ENCODE measurements at places on chromosomes 1 and 21. TPM values are rescaled to one million over a fixed set of nuclear protein-coding genes. Genes with fewer than 3 reads are reported as not detected.

CD247 gene
- total RNA-seq = 8.9 TPM

LRRC3 gene
- 3.6 TPM for total RNA-seq

ZNF683 gene
- total RNA-seq = 1.1 TPM

F11R gene
- total RNA-seq = 167 TPM

SPAG17 gene
- total RNA-seq = 0.12 TPM

PSRC1 gene
- total RNA-seq = 2.9 TPM

OR14K1 gene
- not detected for total RNA-seq

SPATA17 gene
- 0.26 TPM for total RNA-seq

AK4 gene
- total RNA-seq = 4.6 TPM

FBLIM1 gene
- 39.0 TPM for total RNA-seq

- no peak for DNase-seq
These were observed 39.8 kb upstream of the ZBTB18 start for GRCh38 chr1:244011271-244011670.

DNA sequence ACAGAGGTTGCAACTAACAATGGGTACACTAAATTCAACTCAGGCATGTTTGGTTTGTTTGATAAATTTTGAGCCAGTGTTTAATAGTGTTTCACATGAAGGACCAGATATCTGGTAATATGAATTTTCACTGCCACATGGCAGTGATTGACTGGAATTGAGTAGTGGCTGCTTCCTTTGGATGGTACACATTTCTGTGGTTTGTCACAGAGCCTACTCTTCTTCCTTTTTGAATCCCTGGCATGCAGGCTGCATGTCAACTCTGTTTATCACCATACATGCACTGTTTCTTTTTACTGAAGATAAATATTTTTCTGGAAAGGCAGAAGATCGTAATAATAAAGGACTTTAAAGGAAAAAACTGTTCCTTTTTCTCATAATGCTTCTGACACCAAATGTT is 35.5 kb downstream of the SDCCAG8 start:
- no peak for DNase-seq

- DNase-seq = peak; percentile 91
These were observed 9.1 kb upstream of the ATAD3B start for GRCh38 chr1:1462318-1462966.

DNA sequence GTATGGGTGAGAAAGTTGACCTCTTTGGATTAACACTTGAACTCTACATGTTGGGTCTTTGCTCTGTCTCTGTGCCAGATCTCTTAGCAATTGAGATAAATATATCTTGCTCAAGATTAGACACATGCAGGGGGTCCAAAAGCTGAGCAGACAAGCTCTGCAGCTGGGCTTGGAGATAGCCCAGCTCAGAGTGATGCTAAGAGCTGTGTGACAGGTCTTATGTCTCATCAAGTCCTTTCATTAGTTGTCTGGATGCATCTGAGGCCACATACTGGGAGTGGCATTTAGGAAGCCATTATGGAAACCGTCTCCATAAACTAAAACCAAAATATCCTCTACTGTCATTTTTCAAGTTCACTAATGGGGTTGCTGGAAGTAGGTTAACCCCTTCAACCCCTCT is 289.4 kb upstream of the DUSP10 start:
- no peak for DNase-seq

DNA sequence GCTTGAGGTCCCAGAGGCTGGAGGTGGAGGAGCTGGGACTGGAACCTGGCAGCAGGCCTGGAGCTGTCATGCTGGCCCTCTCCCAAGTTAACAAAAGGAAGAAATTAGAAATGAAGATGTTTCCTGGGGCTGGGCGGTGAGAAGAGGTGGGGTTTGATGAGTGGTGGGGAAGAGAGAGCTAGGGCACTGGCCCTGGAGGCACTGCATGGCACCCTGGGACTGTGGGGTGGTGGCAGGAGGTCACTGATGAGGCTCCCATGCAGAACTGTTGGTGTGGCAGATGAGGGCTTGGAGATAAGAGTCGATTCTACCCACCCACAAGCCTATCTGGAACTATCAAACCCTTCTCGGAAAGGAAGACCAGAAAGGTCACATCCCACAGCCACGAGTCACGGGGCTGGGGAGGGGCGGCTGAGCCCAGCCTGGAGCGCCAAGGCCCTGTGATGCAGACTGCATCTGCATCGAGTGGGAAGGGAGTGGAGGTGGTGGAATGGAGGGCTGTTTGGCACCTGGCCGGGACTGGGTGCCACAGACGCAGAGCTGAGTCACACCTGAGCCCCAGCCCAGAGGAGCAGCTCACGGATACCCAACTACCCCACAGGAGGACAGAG is 29.4 kb downstream of the MRPL37 start:
- DNase-seq = no peak

- peak; percentile 92 for DNase-seq
These were observed at the start of gene ARHGEF2 for GRCh38 chr1:155978325-155978972. TSS of gene ARHGEF2 (minus strand) at chr1:155978547. CDS start at chr1:155978427, 120 bp downstream.

DNA sequence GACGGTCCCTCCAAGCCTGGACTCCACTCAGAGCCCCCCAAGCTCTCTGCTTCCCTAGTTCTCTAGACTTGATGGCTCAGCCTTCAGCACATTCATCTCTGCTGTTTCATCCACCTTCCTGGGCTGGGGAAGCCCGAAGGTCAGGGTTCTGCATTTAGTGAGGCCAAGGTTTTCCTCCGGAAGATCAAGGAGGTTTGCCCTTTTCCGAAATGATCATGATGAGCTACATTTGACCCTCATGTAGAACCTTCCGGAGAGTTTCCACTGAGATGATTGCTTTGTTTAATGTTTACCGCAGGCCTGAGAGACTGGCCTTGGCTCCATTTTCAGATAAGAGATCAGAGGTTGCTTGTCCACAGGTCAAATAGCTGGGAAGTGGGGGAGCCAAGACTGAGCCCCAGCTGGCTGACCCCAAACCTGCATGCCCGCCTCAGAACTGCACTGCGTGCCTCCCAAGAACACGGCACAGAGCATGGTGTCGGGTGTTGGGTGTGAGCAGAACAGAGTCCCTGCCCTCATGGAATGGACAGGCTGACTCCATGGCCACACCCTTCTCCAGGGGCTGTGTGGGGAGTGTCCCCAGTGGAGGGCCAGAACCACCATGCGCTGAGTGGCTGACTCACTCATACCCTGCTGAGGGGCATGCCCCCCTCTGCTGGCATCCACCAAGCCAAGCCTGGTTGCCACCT is 200.8 kb upstream of the TMEM51 start:
- no peak for DNase-seq

DNA sequence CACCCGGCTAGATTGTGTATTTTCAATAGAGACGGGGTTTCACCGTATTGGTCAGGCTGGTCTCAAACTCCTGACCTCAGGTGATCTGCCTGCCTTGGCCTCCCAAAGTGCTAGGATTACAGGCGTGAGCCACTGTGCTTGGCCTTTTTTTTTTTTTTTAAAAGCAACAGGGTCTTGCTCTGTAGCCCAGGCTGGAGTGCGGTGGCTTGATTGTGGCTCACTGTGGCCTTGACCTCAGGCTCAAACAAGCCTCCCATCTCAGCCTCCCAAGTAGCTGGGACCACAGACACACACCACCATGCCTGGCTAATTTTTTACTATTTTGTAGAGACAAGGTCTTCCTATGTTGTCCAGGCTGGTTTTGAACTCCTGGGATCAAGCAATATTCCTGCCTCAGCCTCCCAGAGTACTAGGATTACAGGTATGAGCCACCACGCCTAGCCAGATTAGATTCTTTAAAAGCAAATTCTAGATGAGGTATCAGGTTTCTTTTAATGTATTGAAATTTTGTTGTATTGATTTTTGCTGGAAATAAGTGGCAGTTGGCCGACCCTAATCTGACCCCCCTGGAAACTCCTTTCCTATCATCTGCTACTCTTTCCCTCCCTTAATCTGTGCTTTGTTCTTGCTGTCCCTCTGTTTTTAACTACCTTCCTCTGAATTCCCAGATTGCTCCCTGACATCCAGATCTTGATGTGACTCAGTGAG is 26.6 kb downstream of the ZFYVE9 start:
- DNase-seq = no peak

DNA sequence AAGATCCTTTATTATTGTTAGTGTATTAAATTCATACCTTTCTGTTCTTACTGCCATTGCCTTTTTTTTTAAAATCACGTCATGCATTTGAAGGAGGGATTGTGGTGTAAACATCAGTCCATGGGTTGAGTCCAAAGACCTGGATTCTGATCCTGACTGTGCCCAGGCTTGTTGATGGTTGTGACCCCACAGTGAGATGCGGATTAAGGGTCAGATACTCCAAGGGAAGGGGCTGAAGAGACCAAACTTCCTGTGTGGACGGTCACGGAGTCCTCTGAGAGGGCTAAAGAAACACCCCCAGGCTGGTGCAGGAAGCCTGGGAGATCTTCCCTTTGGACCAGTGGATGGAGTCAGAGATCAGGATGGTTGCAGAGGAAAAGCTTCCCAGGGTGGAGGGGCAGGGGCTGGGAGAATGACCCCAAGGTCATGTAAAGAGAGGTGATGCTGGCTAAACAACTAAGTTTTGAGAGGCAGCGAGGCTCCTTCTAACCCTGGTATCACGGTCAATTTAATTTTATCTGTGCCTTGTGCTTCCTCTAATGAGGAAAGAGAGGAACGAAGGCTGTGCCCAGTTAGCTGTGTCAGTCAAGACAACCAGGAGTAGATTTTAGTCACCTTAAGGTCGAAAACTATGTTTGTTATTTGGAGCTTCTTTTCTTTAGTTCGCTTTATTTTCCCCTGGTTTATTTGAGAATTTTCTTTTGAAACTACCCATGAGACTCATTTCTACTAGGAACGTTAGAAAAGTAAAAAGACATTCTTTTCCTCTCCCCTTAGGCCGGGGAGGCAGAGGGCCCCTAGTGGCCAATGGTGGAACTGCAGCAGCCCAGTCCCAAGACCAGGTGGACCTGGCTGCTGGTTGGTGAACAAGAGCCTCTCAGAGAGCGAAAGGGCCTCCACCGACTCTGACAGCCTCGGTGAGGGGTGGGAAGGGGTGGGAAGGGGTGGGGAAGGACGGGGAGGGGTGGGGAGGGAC is 8.7 kb upstream of the GPR161 start:
- DNase-seq = peak; percentile 92

GRCh38 chr1:12542138-12542465 is 75.9 kb downstream of the DHRS3 start:
- peak; percentile 53 for DNase-seq

- DNase-seq = no peak
These were observed 1.7 kb downstream of the SNAP47 start for GRCh38 chr1:227736814-227737432.

- DNase-seq = no peak
These were observed 675.7 kb upstream of the CHRM3 start for GRCh38 chr1:238710697-238711096.

DNA sequence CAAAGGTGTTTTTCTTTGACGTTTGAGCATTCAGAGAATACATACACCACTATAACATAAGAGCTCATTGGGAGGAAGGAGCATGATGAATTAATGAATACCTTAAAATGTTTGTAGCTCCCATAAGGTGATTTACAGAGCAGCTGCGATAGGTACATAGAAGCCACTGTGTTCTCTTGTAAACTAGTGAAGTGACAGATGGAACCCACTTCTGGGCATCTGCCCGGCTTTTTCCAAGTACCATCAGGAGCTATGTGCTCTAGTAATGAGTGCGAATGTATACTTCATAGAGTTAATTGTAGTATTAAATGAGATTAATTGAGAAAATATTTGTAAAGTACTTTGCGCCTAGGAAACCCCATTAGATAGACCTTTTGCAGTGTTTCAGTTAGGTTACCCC is 48.4 kb downstream of the HENMT1 start:
- no peak for DNase-seq

GRCh38 chr1:58664881-58665280 is 35.0 kb downstream of the MYSM1 start:
- no peak for DNase-seq

DNA sequence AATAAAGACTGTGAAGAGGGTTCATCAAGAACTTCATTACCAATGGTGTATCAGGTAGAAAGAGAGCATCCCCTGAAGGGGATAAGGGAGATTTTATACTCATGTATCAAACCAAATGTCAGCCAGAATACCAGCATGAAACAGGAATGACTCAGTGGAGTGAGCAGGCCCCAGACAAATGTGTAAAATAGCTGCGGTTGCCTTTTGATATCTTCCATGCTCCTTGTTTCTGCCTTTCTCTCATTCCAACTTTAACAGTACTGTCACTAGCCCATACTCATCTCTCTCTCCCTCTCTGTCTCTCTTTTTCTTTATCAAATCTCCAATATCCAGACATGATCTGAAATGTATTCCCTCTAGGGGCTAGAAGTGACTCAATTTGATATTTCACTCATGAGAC is 47.8 kb downstream of the GPR88 start:
- DNase-seq = no peak

- DNase-seq = no peak
These were observed 308.3 kb upstream of the USP25 start for GRCh38 chr21:15421441-15421881.

GRCh38 chr1:69982992-69983391 is 222.4 kb downstream of the LRRC40 start:
- DNase-seq = no peak

- DNase-seq = no peak
These were observed 41.4 kb upstream of the COX20 start for GRCh38 chr1:244794071-244794470.

GRCh38 chr1:85280636-85281035 is 4.2 kb upstream of the BCL10 start:
- no peak for DNase-seq

Measured in upper lobe of right lung (tissue), 1 donor.